ENCODE measurements at places on chromosomes 2 and 18.

DNA sequence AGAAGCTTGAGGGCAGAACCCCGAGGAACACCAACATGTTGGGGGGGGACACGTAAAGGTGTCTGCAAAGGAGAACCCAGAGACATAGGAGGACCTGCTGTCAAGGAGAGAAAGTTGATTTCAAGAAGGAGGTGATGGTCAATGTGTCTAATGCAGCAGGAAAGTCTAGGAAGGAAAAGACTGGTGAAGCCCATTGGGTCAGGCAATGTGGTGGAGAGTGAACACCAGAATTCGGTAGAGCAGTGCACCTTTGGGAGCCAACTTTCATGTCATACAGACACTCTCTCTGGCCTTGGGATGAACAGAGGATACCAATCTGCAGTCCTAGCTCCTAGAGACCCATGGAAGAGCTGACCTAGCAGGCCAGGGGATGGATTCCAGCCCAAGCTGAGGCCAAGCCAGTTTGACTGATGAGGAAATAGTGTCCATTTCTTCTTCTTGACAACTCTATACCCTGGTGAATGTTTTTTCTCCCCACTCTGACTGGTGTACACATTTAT, 101.9 kb downstream of the MYCN start:
- no peak for DNase-seq

DNA sequence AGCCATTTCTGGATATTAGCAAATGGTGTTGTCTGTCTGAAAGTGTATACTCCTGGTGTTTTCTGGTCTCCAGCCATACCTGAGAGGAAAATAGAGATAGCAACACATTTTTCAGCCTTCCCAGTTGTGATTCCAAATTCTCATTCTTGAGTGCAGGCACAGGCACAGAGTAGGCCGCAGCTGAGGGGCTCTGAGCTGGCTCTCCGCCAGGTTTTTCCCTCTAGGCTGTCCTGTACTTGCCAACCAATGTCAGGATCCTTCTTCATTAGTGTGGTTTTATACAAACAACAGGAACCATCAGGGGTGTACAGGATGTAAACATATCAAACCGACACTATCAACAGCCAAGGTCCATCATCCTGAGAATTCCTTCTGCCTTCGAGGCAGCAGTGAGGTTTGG, 1733.6 kb upstream of the CELF4 start:
- no peak for DNase-seq

DNA sequence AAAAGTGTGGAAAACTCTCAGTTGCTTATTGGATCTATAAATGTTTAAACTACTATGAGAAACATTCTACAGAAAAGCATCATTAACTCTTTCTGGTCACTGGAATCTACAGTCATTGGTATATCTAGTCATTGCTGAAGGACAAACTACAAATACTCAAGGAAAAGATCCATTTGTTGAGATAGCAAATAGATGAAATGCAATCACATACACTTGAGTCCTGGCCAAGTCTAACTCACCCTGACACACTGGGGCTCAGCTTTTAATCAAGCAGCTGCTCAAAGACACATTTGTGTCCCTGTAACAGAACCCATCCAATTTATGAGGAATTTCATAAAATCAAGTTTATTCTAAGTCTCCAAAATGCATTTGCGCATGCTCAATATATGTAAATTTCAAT, 68.7 kb downstream of the CDH2 start:
- DNase-seq = no peak

- no peak for DNase-seq
Observed at GRCh38 chr2:163157411-163157810, 318.8 kb upstream of the KCNH7 start.

DNA sequence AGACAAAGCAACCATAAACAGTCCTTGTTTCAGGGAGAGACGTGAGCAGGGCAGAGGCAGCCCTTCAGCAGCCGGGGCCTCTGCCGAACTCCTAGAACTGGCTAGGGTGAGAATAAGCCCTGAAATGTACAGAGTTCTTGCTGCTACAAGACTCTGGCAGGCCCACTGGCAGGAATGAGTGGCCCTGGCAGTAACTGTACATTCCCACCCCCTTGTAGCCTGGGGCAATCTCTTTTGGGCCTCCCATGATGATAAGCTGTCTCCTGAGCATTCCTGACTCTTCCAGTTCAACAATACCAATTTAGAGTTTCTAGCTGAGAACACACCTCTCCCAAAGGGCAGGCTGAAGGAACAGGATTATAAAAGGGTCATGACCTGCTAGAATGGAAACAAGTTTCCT, 54.3 kb downstream of the HAUS1 start:
- DNase-seq = no peak

GRCh38 chr18:78368726-78369125, 610.9 kb upstream of the SALL3 start:
- no peak for DNase-seq

Data from NCI-H82 (cell line).